ENCODE measurements at places on chromosomes 13 and 19.

DNA sequence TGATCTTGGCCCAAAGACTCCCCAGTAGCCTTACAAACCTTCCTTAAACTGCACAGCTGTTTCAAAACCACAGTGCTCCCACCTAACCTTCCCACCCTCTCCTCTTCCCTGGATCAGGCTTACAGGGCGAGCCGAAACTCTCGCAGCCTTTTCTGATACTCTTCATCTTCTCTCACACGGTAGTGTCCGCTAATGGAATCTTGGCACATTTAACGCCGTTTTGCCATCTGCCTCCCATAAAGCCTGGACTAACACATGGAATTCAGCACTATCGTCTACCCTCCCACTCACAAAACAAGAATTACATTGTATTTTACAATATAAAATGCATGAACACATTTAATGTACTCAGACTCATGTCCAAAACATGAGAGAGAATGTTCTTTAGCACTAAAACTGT, 135.9 kb downstream of the RAP2A start:
- DNase-seq: no peak

- no peak for DNase-seq
Observed at GRCh38 chr13:99246100-99246499, 12.1 kb downstream of the GPR18 start.

DNA sequence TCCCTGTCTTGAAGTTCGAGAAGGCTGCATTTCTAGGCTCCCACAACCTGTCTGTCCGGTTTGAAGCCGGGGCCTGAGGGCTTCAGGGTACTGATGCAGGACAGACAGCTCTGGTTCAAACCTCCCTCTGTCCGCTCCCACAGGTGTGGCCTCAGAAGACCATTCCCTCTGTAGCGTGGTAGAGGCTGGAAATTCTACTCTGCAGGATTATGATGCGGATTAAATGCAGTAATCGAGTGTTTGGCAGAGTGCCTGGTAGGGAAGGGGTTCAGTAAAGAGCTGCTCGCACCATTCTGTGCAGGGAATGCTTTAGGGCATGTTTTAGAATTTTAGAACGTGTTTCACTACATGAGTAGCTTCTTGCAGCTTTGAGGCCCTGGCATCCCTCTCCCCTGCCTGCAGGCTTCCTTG, 30.5 kb downstream of the PPP1R37 start:
- DNase-seq: no peak

- DNase-seq: no peak
Observed at GRCh38 chr13:60501236-60501635, 104.2 kb downstream of the TDRD3 start.

GRCh38 chr19:6530386-6531162, at the start of gene TNFSF9:
TSS of gene TNFSF9 (plus strand) at chr19:6531026. CDS start at chr19:6531037, 11 bp downstream.
- DNase-seq: peak; percentile 65

DNA sequence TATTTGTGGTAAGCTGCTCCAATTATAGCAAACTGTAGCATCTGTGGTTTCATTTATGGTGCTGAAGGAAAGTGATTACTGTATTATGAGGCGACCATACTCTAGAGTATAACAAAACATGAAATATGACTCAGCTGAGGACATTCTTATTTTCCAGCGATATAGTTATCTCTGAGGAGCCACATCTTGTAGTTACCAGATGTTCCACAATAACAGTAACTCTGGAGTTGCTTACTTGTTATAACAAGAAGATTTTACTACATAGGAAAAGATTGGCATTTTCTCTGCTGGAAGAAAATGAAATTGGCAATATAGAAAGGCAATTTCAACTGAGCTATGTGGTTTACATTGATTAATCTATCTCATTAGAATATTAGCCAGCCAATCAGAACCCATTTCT, 1634.2 kb downstream of the PCDH9 start:
- no peak for DNase-seq

GRCh38 chr13:30026093-30026492, 175.7 kb upstream of the UBL3 start:
- no peak for DNase-seq

DNA sequence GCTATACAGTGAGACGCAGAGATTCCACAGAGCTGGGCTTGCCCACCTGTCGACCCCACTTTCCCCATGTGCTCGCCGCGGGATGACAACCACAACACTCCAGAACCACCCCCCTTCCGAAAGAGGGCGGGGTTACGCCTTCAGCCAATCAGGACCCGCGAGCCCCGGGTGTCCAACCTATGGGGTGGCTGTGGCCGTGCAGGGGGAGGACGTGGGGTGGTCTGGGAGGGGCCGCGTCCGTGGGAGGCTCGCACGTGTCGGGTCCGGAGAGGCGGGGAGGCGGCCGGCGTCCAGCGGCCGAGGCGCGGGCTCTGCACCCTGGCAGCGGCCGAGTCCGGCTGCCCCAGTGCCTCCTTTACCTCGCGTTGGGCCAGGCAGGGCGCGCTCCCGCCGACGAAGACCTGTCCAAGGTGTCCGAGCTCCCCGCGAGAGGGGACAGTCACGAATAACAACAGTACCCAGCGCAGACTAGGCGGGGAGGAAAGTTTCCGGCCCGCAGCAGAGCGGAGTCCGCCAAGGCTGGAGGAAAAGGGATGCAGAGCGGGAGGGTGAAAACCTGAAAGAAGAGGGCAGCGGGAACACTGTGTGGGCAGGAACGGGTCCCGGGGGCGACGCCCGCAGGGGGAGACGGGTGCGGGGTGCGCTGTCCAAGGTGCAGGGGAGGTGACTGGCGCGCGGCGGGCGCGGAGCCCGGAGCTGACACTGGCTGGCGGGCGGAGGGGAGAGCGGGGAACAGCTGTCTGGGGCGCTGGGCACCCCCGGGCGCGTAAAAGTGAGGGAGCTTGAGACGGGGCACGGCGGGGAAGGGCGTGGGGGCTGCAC, 911 bp downstream of the ENOX1 start:
- DNase-seq: no peak

DNA sequence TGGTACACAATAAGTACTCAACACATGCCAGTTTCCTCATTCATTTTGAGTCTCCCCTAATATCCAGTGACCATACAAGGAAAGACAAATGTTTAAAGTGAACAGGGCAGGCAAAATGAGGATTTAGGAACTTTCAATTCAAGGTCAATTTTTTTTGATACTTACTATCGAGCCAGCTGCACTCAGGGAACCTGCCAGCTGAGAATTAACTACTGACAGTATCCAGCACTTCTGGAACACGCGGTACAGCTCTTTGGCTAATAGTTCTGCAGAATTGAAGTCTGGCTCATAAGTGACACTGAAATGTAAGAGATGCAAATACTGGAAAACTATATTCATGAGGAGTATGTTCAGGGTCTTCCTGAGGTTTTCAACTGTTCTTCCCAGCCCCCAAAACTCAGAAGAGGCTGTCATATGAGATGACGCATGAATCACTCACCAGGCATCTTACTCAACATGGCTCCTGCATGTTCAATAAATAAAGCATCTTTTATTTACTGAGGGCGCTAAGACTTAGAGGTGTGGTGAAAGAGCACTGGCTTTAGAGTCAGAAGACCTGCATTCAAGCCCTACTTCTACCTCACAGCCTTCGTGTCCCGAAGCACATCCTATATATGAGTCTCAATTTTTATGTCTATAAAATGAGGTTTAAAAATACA, 25.6 kb downstream of the RUBCNL start:
- no peak for DNase-seq

GRCh38 chr13:81224209-81224833, 883.4 kb upstream of the SPRY2 start:
- no peak for DNase-seq

- no peak for DNase-seq
Observed at GRCh38 chr19:16218851-16219250, 21.1 kb downstream of the AP1M1 start.

DNA sequence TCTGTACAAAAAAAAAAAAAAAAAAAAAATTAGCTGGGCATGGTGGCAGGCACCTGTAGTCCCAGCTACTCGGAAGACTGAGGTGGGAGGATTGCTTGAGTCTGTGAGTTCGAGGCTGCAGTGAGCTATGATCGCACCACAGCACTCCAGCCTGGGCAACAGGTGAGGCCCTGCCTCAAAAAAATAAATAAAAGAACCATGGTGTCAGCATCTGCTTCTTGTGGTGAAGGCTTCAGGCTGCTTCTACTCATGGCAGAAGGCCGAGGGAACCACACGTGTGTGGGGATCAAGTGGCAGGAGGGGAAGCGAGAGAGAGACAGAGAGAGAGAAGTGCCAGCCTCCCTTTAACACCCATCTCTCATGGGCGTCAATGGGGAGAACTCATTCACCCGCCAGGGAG, 13.5 kb downstream of the BCL3 start:
- no peak for DNase-seq

- DNase-seq: no peak
Observed at GRCh38 chr13:30480292-30480950, 14.7 kb upstream of the HMGB1 start.

DNA sequence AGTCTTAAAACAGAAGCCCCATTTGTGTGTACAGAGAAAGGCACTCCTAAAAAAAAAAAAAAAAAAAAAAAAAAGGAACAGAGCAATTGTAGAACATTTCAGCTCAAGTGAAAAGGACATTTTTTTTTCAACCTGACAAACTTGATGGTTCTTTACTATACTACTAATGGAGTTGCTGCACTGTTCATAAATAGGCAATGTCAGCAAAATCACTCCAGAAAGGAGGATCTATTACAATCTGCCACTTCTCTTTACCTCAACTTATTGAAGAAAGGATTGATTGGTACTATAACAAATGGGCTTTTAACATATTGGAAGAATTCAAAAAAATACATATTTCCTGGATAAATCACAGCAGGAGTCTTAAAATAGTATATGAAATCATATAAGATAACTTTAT, 1517.7 kb downstream of the SLITRK1 start:
- DNase-seq: no peak

GRCh38 chr13:39051157-39051556, 12.9 kb downstream of the NHLRC3 start:
- DNase-seq: peak; percentile 22

- no peak for DNase-seq
Observed at GRCh38 chr19:47613165-47614020, 4.5 kb downstream of the BICRA start.

DNA sequence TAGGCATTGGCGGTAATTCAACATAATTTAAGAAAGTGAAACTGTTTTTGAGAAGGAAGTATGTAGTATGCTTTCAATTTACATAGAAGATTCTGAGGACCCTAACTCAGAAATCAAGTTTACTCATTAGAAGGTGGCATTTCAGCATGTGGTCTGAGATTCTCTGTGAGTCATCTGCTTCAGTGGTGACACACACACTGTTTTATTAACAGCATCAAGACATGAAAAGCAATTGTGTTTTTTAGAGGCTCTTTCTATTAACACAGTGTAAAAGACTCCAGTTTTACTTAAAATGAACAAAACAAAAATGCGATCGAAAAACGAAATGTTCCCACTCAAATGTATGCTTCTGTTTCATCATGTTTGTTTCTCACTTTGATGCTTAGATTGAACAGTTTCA, 802.1 kb upstream of the SLITRK6 start:
- DNase-seq: no peak

DNA sequence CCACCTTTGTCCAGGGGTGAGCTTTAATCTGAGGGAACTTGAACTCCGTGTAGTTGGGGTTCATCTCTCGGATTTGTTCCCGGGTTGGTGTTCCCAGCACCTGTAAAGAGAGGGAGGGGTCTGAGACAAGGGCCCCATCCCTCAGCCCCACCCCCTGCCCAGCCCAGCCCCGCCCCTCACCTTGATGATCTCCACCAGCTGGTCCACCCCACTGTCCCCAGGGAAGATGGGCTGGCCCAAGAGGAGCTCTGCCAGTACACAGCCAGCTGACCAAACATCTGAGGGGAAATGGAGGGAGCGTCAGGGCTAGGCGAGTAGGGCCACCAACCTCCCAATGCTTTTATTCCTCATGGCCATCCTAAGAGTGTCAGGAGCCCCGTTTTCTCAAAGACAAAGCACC, 9.3 kb downstream of the GSK3A start:
- DNase-seq: no peak

- no peak for DNase-seq
Observed at GRCh38 chr13:46761866-46762265, 35.1 kb downstream of the ESD start.

GRCh38 chr19:8703223-8703622, 4.6 kb upstream of the ACTL9 start:
- DNase-seq: no peak

- DNase-seq: no peak
Observed at GRCh38 chr13:97914540-97914939, 38.9 kb upstream of the IPO5 start.

GRCh38 chr13:40149611-40150274, 494.3 kb downstream of the COG6 start:
- no peak for DNase-seq

DNA sequence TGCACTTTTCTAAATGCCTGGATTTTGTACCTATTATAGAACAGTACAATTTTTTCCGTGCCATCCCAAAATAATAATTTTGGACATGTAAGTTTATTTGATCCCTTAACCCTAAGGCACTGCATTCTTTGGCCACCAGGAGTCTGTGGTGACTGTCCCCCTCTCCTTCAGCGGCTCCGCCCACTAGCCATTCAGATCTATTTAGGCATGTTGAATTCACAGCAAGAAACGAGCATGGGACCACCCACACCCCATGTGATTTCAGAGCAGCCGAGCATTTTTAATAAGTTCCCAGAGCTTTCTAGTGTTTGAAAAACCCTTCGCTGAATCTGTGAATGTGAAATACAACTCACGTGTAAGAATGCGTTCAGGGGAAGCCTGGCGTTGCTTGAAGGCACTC, 567.5 kb downstream of the MYO16 start:
- DNase-seq: no peak

GRCh38 chr19:41944336-41944735, 14.8 kb downstream of the RABAC1 start:
- no peak for DNase-seq

- no peak for DNase-seq
Observed at GRCh38 chr13:30965380-30965779, 32.9 kb downstream of the TEX26 start.

DNA sequence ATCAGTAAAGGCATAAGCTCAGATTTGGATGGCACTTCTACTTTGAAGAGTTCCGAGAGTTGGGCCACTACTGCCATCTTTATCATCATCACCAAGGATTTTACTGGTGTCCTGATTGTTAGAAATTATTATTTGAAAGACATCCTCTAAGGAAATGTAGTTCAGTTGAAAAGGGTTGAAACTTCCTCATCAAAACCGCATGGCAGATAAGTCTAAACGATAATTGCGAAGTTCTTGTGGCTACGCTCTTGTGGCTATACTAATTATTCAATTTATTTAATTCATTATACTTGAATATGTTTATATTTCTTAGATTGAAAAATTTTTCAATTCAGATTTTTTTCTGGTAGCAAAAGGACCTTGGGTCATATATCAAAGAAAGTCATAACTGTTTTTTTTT, 22.4 kb downstream of the TNFRSF19 start:
- DNase-seq: no peak

- DNase-seq: no peak
Observed at GRCh38 chr13:88590574-88590973, 919.4 kb downstream of the SLITRK5 start.

GRCh38 chr19:40674291-40674690, 16.2 kb downstream of the NUMBL start:
- DNase-seq: no peak
